AG08395 (cell line): ENCODE measurements at places on chromosomes 6 and 20.

- no peak for DNase-seq
Measured at GRCh38 chr6:140779341-140779740, 1353.4 kb upstream of the GJE1 start.

- no peak for DNase-seq
Measured at GRCh38 chr6:98292810-98293209, 541.6 kb upstream of the POU3F2 start.

DNA sequence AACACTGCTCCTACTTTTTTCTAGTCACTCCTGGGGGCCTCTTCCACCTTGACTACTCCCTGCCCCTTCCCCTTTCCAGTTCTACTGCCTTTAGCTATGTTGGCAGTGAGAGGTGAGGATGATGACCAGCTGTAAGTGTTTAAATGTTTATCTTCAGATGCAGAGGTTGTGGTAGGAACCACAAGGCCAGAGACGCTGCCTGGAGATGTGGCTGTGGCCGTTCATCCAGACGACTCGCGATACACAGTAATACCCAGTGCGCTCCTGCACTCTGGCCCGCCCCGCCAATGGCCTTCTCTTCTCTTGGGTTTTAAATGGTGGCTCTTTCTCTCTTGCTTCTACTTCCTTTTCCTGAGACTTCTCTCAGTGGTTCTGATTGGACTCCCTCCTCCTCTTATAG lies 4.6 kb downstream of the VARS2 start:
- DNase-seq = no peak

GRCh38 chr20:47854687-47855212 lies 69.5 kb upstream of the SULF2 start:
- DNase-seq = peak; percentile 60

DNA sequence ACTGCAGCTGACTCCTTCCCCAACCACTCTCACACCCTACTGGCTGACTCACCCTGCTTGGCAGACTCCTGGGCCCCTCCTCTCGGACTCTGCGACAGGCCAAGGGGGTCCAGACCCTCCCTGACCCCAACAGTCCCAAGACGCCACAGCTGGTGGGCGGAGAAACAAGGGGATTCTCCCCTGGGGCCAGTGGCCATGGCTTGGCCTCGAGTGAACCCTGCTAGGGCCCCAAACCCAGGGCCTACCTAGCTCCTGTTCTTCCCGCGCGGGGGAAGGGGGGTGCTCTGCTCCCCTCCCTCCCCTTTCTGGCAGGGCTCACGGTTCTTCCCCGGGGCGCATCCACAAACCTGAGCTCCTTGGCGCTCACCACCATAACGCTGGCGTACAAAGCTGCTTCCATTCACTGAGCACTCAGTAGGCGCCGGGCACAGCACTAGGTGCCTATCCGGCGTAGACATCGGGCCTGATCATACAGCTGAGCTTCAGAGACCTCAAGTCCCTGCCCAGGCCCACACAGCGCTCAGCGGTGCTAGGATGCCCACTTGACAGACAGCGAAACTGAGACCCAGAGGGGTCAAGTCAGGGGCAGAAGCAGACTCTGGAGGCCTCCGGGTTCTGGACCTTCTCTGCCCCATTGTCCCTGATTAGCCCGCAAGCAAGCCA lies 597 bp downstream of the ADA start:
- no peak for DNase-seq

DNA sequence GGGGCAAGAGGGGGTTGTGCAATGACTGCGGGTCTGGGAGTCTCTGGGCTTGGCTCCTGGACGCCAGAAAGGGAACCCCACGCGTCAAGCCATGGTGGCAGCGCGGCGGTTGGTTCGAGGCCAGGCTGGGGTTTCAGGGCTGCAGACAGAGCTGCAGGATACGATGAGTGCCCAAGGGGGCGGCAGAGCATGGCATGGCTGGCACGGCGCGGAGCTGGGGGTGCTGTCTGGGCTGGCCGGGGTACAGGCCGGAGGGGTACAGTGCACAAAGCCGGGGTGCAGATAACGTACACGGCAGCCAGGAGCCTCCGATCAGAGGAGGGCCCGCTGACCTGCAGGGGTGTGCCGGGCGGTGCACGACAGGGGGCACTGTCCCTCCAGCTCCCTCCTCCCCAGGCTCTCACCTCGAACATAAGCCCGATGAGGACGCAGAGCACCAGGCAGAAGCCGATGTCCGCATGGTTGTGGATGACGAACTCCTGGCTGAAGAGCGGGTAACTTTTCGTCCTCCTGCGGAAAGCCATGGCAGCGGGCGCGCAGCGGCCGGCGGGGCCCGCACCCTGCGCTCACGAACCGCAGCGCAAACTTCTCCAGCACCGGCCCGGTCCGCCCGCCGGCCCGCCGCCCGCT lies 353 bp downstream of the TRAM2 start:
- DNase-seq = peak; percentile 61

DNA sequence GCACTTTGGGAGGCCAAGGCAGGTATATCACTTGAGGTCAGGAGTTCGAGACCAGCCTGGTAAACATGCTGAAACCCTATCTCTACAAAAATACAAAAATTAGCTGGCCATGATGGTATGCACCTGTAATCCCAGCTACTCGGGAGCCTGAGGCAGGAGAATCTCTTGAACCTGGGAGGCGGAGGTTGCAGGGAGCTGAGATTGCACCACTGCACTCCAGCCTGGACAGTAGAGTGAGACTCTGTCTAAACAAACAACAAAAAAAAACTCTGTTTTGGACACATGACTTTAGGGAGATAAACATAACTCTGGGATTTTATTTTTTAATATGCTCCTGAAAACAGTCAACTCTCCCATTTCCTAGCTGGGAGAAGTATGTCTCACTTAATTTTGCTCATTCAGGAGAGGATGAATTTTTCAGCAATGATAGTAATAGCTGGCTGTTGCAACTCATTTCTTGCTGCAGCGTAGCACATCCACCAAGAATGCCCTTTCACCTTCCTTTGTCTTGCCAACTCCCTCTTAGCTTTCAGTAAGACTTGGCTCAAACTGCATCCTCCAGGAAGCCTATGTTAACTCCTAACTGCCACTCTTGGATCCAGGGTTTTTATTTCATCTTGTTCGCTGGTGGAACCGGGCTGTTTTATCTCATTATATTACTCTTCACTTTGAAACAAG lies 24.3 kb downstream of the TOP1 start:
- peak; percentile 59 for DNase-seq

- no peak for DNase-seq
Measured at GRCh38 chr6:89290401-89291155, 24.5 kb downstream of the GABRR2 start.

DNA sequence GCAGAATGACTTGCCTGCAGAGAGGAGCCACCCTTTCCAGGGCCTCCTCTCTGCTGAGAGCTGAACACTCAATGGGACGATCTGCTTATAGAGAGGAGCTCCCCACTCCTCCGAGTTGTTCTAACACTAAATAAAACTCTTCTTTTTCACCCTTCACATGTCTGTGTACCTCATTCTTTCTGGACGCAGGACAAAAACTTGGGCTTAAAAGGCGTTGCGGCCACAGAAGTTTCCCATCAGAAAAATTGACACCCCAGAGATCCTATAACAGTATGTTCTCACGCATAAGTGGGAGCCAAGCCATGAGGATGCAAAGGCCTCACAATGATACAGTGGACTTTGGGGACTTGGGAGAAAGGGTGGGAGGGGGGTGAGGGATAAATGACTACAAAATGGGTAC lies 121.2 kb downstream of the GMPR start:
- no peak for DNase-seq

- DNase-seq = no peak
Measured at GRCh38 chr6:120965814-120966213, 368.5 kb downstream of the TBC1D32 start.

GRCh38 chr20:53838311-53838868 lies 232.0 kb downstream of the BCAS1 start:
- DNase-seq = no peak

DNA sequence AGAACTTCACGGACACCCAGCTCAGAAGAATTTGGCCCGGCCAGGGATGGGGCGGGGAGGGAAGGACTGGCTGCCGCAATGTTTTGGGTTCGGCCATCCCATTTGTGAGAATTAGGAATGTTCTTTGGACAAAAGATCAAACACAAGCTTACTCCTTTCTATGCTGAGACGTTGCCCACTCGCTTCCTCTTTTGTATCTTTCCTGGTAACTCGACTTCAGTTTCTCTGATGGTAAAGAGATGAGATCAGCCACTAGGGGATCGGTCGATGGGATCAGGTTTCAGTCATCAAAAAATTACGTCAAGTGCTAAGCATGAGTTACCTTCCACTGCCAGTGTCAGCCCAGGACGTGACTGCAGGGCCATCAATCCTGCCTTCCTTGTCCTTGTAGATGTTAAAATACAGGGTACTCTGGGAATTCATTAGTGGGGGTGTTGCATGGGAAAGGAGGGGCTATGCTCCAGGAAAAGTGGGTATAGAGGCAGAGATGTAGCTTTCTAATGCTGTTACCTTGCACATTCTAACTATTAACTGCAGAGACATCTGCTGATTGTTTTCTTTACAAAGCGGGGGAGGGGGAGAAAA lies 190.2 kb downstream of the TSHZ2 start:
- peak; percentile 70 for DNase-seq

GRCh38 chr6:21556511-21556910 lies 37.0 kb upstream of the SOX4 start:
- DNase-seq = no peak

DNA sequence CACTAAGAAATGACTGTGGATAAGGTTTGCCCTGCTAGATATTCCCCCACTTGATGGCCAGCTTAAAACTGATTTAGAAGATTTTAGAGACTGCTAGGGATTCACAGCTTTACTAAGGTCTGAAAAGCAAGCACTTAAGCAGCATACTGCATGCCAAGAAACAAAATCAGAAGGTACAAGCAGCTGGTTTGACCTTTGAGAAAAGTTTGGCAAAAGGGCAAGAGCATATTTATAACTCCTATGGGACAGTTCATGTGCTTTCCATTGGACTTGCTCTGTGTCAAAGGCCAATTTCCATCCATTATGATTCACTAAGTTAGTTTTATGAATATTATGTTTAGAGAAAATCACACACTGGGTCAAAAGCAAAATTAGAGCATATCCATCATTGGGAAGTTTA lies 402.8 kb downstream of the PKHD1 start:
- no peak for DNase-seq

- DNase-seq = no peak
Measured at GRCh38 chr20:19710336-19711120, 47.5 kb upstream of the RIN2 start.

DNA sequence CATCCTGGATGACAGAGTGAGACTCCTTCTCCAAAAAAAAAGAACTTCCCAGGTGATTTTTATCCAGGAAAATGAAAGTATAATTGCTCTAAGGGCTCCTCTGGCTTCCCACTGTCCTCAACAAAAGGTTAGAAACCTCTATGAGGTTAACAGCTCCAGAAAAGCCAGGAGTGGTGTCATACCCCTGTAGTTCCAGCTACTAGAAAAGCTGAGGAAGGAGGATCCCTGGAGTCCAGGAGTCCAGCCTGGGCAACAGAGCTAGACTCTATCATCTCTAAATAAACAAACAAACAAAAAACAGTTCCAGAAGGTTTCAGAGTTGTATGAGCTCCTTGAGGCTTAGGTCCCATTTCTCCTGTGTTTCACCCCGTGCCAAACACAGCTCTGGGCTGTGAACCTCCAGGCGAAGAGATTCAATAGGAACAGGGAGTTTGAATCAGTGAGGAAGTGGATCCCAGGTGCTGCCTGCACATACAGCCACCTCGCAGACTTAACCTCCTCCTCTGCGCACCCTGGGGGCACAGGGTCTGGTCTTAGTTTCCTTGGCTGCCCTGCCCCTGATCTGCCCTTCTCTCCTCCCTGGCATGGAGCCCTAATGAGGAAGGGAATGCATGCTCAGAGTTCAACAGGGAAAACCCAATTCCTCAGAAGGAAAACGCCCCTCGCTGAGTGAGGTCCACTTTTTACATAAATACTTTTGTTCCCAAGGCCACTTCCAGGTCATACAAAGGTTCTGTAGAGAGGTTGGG lies 31.0 kb downstream of the ZC3H12D start:
- DNase-seq = no peak

DNA sequence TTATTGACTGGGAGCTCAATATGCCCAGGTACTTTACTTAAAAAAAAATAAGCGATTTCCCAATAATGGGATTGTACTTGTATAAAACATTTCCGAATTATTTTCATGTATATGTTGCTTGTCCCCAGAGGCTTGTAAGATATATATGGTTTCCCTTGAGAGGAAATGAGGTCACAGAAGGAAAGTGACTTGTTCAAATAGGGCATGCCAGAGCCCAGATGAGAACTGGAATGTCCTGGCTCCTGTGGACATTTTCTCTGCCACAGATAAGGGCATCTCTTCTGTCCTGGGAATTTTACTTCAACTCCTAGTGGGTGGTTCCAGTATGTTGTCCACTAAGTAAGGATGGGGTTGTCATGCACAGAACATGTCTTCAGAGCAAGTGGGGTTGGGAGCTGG lies 63.0 kb downstream of the LYRM2 start:
- no peak for DNase-seq

- DNase-seq = no peak
Measured at GRCh38 chr6:49557177-49557576, 6.7 kb downstream of the C6orf141 start.

GRCh38 chr6:170057961-170058877 lies 232.7 kb downstream of the DLL1 start:
- DNase-seq = no peak

GRCh38 chr6:17986656-17987446 lies 584 bp downstream of the KIF13A start:
- peak; percentile 59 for DNase-seq

DNA sequence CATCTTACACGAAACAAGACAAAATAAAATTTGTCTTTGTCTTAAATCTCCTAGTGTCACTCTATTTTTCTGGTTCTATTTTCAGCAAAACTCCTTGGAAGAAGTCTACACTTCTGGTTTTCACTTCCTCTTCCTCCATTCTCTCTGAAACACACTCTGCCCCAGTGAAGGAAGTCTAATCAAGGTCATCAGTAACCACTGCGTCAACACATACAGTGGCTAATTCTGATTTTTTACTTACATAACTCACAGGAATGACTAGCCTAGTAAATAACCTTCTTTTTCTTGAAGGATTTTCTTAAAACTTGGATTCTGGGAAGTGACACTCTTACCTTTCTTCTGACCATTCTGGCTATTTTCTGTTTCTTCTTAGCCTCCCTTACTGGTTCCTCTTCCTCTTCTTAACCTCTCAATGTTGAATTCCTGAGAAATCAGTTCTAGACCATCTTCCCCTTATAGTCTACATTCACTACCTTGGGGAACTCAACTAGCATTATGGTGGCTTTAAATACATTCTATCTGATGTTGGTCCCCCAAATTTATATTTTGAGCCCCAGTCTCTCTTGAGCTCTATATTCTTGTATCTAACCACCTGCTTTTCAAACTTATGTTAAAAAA lies 37.5 kb downstream of the AIG1 start:
- no peak for DNase-seq

DNA sequence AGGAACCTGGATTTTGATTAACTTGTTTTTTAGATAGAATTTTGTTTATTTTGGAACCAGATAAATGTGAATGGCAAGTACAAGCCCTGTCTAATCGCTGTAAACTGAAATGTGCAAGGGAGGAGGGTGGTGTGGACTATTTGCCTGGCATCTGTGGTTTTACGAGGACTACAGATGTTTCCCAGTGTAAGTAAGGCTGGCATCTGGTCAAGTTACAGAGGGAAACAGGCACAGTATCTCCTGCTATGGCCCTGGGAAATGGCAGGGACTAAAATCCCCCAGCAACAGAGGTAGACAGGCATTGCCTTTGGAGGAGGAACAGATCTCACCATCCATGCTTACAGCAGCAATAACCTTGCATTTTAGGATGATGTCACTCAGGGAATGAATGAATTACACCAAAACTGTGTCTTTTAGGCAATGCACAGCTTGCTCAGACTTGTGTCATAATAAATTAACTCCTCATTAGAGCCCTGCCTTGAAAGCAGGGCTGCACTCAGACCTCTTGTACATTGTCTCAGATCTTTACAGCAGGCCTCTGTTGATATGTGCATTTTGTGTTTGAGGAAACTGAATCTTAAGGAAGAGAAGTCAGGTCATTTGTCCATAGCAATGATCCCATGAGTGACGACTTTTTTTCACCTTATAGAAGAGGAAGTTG lies 96.2 kb downstream of the TCP11 start:
- peak; percentile 22 for DNase-seq
